ENCODE measurements at places on chromosomes 4 and X.

- no peak for DNase-seq
Observed at GRCh38 chr4:128660361-128661215, 148.9 kb upstream of the JADE1 start.

DNA sequence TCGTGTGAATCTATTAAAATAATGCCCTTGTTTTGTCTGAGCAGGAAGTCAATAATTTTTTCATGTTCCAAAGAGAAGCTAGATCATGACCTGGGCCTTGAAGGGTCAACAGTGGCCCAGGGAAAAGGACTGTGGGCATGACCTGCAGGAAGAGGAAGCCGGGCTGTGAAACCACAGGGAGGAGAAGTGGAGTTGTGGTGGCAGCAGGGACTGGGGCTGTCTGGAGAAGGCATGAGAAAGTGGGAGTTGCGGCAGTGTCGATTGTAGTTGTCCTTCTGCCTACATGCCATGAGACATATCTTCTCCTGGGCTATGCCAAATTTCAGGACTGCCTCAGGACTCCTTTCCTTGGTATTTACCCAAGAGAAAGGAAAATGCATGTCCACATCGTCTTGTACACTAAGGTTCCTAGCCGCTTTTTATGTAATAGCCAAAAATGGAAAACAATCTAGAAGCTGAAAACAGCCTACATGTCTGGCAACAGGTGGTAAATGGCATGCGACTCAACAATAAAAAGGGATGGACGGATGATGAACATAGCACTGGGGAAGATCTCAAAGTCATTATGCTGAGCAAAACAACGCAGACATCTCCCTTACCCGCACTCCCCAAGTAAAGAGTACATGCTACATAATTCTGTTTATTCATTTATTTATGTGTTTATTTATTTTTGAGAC lies 13.6 kb upstream of the PTTG2 start:
- DNase-seq = no peak

DNA sequence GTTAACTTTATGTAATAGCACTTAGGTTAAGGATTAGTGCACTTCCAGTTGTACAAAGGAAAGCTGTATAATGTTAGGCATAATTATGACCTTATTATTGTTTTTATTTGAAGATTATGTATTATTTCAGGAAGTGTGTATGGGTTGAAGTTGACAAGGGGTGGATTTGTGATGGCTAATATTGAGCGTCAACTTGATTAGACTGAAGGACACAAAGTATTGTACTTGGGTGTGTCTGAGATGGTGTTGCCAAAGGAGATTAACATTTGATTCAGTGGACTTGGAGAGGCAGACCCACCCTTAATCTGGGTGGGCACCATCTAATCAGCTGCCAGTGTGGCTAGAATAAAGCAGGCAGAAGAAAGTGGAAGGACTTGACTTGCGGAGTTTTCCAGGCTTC lies 127.3 kb downstream of the PPARGC1A start:
- no peak for DNase-seq

DNA sequence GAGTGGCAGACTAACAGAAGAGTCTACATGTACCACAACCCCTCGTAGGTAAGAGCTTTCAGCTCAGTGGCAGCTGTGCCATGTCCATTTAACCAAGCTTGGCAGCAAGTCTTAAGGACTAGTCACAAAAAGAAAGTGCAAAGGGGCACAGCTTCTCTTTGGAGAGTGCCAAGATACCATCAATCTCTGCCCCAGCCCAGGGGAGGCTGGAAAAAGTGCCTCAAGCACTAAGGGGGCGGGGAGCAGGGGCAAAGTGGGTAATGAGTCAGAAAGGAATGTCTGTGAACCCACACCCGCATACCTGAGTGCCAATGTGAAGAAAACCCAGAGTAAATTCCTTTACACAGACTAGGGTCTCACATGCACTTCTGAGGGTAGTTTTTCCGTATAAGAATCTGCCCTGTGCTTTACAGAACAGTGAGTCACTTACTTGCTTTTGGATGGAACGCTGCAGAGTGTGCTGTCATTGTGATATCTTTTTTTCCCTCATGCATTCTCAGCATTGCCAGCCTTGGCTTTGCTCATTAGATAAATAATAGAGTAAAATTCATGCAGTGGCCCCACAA lies 219.8 kb downstream of the ZNF674 start:
- no peak for DNase-seq

GRCh38 chr4:129264008-129264657 lies 168.2 kb downstream of the C4orf33 start:
- DNase-seq = no peak

DNA sequence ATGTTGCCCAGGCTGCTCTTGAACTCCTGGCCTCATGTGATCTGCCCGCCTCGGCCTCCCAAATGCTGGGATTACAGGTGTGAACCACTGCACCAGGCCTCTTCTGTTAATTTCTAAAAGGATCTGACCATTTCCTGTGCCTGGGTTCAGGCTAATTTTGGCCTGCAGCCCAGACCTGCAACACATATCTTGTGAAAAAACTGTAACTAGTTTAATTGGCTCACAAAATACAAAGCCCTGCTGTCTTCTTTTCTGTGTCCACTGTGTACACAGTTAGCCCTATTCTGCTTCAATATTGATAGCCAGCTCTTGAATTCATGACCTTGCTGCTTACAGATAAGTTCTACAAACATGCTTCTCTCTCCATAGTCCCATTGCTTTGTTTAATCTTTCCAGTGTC lies 753.5 kb downstream of the PDHA2 start:
- no peak for DNase-seq

DNA sequence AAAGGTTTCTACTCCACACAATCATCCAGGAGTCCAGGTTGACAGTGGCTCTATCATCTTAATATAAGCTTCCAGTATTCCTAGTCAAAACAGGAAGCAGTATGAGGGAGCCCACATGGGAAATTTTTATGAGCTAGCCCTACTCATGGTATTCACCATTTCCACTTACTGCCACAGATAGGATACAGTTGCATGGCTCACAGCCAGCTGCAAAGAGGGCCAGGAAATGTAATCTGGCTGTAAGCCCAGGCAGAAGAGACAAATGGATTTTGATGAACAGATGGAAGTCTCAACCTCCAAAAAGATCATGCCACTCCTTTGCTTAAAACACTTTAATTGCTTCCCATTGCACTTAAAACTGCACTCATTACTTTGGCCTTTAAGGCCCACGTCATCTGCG lies 150.6 kb downstream of the ADAMTS3 start:
- no peak for DNase-seq

DNA sequence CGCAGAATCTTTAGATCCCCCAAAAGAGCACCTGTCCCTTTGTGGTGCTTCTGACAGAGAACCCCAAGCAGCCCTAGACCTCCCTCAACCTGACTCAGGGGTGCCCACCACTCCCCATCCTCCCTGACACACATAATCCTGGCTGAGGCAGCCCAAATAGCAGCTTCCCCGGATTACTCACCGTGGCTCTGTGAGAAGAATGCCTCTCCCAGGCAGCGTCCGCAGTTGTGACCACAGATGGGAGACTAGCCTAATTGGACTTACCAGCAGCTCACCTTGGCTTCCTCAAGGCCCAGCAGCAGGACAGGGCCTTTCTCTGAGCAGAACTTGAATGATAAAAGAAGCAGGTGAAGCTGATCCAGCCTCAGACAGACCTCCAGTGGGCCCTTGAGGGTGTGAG lies 10.3 kb upstream of the ODAPH start:
- no peak for DNase-seq

DNA sequence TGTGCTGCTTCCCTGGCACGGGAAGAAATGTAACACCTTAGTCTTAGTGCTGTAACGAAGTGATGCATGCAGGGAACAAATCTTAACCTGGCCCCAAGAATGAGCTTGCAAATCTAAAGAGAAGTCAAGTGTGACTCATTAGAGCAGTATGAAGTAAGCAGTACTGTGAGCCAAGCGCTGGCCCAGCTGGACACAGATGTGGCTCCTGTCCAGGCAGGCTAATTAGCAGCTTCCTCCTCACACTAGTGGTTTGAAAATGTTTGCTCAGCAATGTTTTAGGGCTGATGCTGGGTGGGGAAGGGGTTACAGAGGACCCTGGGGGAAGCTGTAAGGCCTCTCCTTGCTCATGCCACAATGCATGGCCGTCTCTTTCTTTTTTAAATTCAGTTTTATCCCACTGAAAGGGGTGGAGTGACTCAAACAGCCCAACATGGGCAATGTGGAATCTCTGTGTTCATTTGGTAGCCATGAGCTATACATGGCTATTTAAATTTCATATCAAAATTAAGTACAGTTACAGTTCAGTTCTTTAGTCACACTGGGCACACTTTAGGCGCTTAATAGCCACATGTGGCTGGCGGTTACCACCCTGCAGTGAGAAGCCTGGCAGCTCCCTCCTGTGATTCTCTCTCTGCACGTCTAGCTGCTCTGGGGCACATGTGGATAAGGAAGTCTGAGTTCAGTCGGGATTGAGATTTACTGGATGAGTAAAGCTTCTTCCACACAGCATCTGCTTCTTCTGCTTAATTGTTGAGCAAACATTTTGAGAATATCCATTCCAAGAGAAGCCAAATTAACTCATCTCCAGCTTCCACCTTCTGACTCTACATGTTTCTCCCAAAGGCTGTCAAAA lies 48.8 kb downstream of the MAP7D2 start:
- DNase-seq = no peak

DNA sequence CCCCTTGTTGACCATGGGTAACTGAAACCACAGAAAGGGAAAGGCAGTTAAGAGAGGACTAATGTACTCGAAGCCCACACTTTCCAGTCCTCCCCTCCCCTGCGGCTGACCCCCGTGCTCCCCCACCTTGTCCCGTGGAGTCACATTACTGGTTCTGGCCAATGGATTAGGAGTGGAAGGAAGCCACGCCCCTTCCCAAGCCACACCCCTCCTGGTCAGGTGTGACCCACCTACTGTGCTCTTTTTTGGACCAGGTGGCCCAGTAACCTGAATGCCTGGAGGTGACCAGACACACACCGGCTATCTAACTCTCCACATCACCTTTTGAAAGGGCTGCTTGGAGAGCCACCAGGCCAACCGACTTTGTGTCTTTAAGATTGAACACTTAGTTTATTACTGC lies 109.3 kb upstream of the MSX1 start:
- DNase-seq = no peak

DNA sequence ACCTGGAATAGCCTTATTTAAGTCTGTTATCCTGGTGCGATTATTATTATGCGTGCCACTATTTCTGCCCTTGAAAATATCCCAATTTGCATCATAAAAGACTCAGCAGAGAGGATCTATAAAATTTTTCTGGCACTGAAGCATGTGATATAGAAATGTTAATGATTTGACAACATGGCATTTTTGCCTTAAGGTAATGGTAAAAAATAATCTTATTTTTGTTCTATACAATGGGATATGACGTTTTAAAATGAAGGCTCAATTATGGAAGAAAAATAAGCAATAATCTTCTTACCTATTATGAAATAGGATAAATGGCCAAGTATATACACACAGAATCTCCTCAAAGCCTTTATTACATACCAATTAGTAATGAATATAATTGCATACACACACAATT lies 113.5 kb downstream of the PDGFC start:
- no peak for DNase-seq

DNA sequence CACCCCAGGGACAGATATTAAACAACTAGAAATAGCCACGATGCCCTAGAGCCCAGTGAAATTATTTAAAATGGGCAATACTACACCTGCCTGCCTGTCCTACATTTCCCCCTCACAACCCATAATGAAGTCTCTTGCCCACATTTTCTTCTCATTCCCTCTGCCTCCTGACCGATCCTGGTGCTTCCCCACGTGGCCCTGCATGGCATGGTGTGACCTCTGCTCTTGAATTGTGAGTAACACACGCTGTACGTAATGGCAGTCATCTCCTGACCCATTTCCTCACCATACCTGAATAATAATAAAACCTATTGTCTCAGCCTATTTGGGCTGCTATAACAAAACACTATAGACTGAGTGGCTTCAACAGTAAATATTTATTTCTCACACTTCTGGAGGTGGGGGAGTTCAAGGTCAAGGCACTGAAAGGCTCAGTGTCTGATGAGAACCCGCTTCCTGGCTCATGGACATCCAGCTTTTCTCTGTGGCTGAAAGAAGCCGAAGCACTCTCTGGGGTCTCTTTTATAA lies 77.0 kb upstream of the ENPP6 start:
- no peak for DNase-seq

DNA sequence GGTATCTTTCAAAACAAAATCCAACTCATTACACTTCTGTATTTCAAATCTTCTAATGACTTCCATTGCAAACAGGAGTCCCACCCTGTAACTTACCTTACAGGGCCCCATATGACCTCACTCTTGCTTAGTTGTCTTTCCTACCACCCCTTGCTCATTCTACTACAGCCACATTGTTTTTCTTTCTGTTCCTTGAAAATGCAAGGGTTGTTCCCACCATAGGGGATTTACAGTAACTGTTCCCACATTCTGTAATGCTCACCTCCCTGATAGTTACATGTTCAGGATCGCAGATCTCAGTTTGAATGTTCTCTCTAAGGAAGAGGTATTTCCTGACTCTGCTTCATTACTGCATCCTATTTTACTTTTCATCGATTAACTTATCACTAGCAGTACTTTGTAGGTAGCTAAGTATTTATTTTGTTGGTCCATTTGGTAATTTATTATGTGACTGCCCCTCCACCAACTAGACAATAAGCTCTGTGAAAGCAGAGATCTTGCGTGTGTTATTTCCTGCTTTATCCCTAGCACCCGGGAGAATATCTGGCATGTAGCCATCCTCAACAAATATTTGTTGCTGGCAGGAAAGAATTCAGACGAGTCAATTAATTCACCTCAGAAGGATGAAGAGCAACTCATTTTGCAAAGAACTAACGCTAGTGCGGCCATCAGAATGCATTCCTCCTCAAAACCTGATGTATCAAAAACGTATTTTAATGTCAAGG lies 21.4 kb downstream of the MAOB start:
- DNase-seq = no peak

- no peak for DNase-seq
Observed at GRCh38 chrX:150253959-150254620, 109.0 kb upstream of the MAMLD1 start.

DNA sequence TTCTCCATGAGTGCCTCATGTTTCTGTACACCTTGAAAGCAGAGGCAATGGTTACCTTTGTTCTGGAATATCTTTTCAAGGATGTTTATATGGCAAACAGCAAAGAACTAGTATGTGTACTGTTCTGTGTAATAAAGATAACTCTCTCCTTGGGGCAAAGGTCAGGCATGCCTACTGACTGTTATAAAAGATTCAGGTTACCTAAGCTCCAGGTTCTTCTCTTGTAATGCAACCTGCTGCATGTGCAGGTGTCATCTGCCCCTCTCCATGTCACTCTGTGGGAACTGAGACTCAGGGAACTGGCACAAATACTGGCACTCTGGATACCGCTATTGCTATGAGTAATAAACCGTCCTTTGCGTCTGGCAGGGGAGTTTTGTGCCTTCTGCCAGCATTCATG lies 5.4 kb upstream of the TRPC3 start:
- DNase-seq = no peak

Data from bone marrow (tissue), 2 donors.